ENCODE measurements at places on chromosomes 7 and 10.

DNA sequence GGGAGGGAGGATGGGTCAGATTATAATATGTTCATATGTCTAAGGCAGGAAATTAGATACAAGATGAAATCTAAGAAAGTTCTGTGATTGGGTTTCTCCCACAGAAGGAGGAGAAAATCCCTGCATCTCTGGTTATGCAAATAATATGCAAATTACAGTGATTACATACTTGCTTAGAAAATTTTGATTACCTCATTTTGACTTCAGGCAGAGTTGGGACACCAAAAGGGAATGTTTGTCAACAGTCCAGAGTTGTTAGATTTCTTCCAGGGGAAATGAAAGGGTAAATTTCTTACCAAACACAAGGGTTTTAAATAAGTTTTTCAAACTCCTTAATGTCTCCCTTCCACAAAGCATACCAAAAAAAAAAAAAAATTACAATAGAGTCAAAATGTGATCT, 101.4 kb upstream of the STEAP1B start:
- H3K36me3 ChIP-seq: no peaks in the 10 kb centered on the region
- H3K27me3 ChIP-seq: no peaks in the 10 kb centered on the region
- peaks cover 12% of the 10 kb centered on the region for H3K4me1 ChIP-seq
- H3K4me3 ChIP-seq: no peak overlapping the region

GRCh38 chr7:28546067-28546466, 133.7 kb downstream of the CREB5 start:
- DNase-seq: no peak
- no peak overlapping the region for H3K27ac ChIP-seq
- H3K4me1 ChIP-seq: no peaks in the 10 kb centered on the region
- no peak overlapping the region for H3K4me3 ChIP-seq
- peaks cover 7% of the 10 kb centered on the region for H3K27me3 ChIP-seq

DNA sequence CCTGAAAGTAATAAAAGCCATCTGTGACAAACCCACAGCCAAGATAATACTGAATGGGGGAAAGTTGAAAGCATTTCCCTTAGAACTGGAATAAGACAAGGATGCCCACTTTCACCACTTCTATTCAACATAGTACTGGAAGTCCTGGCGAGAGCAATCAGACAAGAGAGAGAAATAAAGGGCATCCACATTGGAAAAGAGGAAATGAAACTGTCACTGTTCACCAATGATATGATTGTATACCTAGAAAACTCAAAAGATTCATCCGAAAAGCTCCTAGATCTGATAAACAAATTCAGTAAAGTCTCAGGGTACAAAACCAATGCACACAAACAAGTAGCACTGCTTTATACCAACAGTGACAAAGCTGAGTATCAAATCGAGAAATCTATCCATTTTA, 581.7 kb upstream of the TEX47 start:
- no peak overlapping the region for H3K27ac ChIP-seq
- no peaks in the 10 kb centered on the region for H3K27me3 ChIP-seq
- no peak for DNase-seq
- no peaks in the 10 kb centered on the region for H3K4me1 ChIP-seq
- no peaks in the 10 kb centered on the region for H3K36me3 ChIP-seq

DNA sequence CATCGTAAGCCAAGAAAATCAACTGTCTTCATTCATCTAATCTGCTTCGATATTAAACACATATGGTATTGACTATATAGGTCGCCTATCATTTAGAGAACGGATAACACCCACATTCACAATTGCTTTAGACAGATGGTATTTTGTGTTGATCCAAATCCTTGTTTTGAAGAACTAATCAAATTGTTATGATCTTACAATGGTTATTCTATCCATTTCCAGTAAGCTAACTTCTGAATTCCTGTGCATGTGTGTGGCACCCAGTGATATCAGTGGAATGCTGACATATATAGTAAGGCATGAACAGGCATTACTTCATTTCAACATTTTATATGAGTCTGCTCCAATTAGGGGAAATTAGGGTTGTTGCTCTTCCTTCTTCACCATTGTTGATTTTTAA, 98.8 kb downstream of the SEMA3E start:
- peak overlapping the region; percentile 71 for H3K27ac ChIP-seq
- peaks cover 46% of the 10 kb centered on the region for H3K4me1 ChIP-seq
- no peak overlapping the region for H3K4me3 ChIP-seq
- peaks cover 15% of the 10 kb centered on the region for H3K36me3 ChIP-seq
- no peak for DNase-seq

- no peaks in the 10 kb centered on the region for H3K4me1 ChIP-seq
- peak within 1 kb of the TSS; percentile 54 for H3K4me3 ChIP-seq
- H3K27ac ChIP-seq: no peak within 1 kb of the TSS
Measured at GRCh38 chr10:133159950-133160825, at the start of gene KNDC1. Gene KNDC1, plus strand, starts transcription at chr10:133160219. Its CDS starts 249 bp downstream, at chr10:133160468.

GRCh38 chr10:62162261-62162981, 106.2 kb downstream of the RTKN2 start:
- no peak overlapping the region for H3K4me3 ChIP-seq
- no peak for DNase-seq
- no peaks in the 10 kb centered on the region for H3K27me3 ChIP-seq
- no peaks in the 10 kb centered on the region for H3K36me3 ChIP-seq

- no peak overlapping the region for H3K27ac ChIP-seq
- peaks cover 28% of the 10 kb centered on the region for H3K27me3 ChIP-seq
- no peak overlapping the region for H3K4me3 ChIP-seq
- no peak for DNase-seq
Measured at GRCh38 chr7:156191090-156191489, 378.8 kb upstream of the SHH start.

- no peaks in the 10 kb centered on the region for H3K27me3 ChIP-seq
- no peak overlapping the region for H3K27ac ChIP-seq
- DNase-seq: no peak
- H3K4me1 ChIP-seq: no peaks in the 10 kb centered on the region
- H3K4me3 ChIP-seq: no peak overlapping the region
Measured at GRCh38 chr10:97894092-97894491, 44.4 kb downstream of the GOLGA7B start.

DNA sequence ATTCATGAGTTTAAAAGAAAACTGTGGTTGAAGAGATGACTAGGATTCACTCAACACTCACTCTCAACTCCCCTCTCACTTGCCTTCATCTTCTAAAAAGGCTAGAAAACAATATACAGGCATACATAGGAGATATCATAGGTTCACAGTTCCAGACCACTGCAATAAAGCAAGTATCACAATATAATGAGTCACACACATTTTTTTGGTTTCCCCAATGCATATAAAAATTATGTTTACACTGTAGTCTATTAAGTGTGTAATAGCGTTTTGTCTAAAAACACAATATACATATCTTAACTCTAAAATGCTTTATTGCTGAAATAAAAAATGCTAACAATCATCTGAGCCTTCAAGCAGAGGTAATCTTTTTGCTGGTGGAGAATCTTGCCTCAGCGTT, 104.9 kb upstream of the PDE1C start:
- H3K27me3 ChIP-seq: no peaks in the 10 kb centered on the region
- DNase-seq: no peak
- H3K4me1 ChIP-seq: no peaks in the 10 kb centered on the region
- H3K27ac ChIP-seq: no peak overlapping the region
- no peaks in the 10 kb centered on the region for H3K36me3 ChIP-seq

DNA sequence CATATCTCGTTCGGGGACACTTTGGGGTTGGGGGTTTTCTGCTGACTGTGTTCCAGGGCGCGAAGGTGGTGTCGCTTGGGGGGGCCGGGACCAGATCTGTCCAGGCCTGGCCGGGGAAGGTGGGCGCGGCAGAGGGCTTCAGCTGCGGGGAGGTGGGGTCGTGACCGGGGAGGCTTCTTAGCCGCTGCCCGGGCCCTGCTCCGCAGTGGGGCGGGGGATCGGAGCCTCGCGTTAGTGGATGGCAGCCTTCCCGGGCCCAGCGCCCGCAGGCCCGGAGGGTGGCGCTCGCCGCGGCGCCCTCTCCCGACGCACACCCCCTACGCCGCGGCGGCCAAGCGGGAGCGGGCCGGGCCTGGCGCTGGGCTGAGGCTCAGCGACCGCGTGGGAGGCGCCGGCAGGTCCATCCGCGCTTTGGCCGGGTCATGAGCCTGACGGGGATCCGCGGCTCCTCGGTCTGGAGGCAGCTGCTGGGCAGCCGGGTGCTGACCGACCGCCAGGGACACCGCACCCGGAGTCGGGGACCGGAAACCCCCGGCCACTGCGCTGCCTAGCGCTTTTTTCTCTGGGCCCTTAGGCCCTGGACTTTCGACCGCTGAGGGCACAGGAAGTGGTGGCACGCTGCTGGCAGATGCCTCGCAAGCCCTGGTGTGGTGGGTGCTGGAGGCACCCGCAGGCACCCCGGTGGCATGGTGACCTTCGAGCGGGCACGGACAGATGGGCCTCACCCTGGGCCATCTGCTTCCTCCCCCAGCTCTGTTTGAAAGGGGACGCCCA, 1.2 kb downstream of the AGAP3 start:
- H3K36me3 ChIP-seq: peaks cover 58% of the 10 kb centered on the region
- no peak overlapping the region for H3K27ac ChIP-seq
- H3K4me1 ChIP-seq: peaks cover 42% of the 10 kb centered on the region
- no peaks in the 10 kb centered on the region for H3K27me3 ChIP-seq

DNA sequence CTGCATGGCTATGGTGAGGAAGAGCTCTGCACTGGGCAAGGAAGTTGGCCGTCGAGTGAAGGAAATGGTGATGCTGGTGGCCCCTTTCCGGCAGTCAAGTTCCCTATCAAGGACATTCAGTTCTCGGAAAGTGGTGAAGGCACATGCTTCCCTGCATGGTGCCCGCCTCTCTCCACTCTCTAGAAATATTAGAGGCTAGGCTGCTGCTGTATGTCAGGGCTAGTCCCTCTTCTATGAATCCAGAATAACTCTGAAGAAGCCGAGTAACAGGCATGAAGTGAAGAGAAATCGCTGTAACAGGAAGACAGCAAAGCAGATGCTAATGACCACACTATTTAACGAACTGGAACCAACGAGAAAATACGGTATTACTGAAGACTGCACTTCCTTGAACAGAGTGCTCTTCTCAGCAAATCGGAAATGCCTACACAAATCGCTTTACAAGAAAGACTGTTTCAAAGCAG, 5.4 kb downstream of the IDI1 start:
- H3K27ac ChIP-seq: peak overlapping the region; percentile 74
- H3K27me3 ChIP-seq: no peaks in the 10 kb centered on the region
- DNase-seq: no peak
- peaks cover 34% of the 10 kb centered on the region for H3K4me1 ChIP-seq

GRCh38 chr7:112215787-112216186, 9.3 kb downstream of the ZNF277 start:
- DNase-seq: no peak
- no peaks in the 10 kb centered on the region for H3K27me3 ChIP-seq
- H3K27ac ChIP-seq: no peak overlapping the region
- peaks cover 23% of the 10 kb centered on the region for H3K4me1 ChIP-seq
- H3K36me3 ChIP-seq: no peaks in the 10 kb centered on the region

- no peaks in the 10 kb centered on the region for H3K27me3 ChIP-seq
- H3K4me3 ChIP-seq: no peak overlapping the region
- H3K27ac ChIP-seq: no peak overlapping the region
Measured at GRCh38 chr10:100396605-100397004, 49.6 kb downstream of the SCD start.

GRCh38 chr10:80271416-80271815, 18.0 kb downstream of the MAT1A start:
- no peak overlapping the region for H3K27ac ChIP-seq
- H3K27me3 ChIP-seq: peaks cover 38% of the 10 kb centered on the region
- H3K36me3 ChIP-seq: no peaks in the 10 kb centered on the region
